ENCODE measurements at places on chromosomes 3 and 15.

- DNase-seq, result no peak
Measured at GRCh38 chr3:140250945-140251344, 316.0 kb downstream of the CLSTN2 start.

- no peak for DNase-seq
Measured at GRCh38 chr3:194133661-194134230, 2.2 kb upstream of the HES1 start.

GRCh38 chr3:142285083-142285517 lies 59.7 kb upstream of the GK5 start:
- DNase-seq, result no peak

DNA sequence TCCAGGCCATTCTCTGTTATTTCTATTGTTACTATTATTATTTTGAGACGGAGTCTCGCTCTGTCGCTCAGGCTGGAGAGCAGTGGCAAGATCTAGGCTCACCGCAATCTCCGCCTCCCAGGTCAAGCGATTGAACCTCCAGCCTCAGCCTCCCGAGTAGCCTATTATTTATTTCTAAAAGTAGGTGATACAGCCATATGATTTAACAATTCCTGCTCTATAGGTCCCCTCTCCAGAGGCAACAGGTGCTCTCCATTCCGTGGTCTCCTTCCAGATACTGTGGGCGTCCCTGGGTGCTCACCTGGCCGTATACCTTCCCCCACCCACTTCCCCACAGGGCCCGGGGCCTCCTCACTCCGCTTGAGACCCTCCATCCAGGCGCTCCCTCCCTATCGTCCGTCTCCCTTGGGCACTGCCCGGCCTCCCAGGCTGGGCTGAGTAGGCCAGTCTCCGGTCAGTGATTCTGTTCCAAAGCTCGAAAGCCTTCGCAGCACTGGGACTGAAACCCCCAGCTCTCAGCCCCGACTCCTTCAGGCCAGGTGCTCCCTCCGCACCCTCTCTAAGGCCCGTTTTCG lies 708 bp upstream of the PTPN23 start:
- DNase-seq, result no peak

DNA sequence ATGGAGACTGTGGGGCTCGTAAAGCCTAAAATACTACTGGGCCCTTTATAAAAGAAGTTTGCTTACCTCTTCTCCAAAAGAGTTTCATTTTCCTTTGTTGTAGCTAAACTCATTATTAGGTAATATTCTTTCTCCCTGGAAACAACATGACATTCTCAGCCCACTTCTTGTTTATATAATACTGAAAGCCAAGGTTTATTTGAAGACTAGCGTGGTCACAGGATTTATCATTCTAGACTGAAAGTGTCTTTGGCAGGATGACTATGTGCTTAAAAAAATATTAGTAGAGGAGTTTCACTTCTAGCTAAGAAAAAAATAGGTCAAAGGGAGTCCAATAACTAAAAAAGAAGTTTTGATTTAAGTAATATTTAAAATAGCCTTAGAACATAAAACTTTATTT lies 1085.2 kb upstream of the CADM2 start:
- no peak for DNase-seq

DNA sequence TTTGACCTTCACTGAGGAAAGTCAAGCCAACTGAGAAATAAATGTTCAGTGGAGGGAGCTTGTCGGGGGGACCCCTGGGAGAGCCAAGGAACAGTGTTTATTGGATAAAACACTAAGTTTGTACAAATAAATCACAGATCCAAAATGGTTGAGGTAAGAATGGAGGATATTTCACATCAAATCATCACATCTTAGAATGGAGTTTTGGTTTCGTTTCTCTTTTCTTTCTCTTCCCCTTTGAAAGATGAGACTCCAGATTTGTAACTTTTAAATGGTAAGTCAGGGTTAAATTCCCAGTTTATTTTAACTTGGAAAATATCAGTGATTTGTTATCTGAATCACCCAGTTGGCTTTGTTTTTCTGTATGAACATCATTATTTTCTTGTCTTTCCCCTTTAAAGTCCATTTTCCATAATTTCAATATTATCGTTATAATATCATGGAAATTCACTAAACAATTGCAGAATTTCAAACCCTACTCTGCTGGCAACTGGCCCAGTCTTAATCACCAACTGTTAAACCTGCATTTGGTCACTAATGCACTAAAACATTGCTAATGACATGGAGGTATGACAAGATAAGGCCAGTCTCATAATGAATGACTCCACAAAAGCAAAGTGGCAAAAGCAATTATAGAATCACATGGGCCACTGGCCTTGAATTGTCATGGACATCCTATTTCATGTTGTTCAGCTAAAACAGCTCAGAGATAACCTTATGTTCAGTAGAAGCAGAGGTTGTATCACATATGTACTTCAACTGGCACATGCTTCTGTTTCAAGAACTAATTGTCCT lies 295.1 kb downstream of the SHOX2 start:
- no peak for DNase-seq

DNA sequence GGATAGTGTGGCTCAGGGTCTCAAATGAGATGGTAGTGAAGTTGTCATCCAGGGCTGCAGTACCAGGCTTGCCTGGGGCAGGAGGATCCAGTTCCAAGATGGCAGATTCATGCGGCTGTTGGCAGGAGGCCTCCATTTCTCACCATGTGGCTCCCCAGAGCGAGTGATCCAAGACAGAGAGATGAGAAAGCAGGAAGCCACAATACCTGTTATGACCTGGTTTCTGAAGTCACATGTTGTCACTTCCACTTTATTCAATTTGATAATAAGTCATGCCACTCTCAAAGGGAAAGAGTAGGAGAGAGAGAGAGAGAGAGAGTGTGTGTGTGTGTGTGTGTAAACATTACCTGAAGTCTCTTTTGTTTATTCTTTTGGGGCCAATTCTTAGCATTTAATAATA lies 30.1 kb downstream of the TMOD2 start:
- no peak for DNase-seq

GRCh38 chr3:184579513-184579912 lies 17.9 kb downstream of the EPHB3 start:
- DNase-seq, result no peak

DNA sequence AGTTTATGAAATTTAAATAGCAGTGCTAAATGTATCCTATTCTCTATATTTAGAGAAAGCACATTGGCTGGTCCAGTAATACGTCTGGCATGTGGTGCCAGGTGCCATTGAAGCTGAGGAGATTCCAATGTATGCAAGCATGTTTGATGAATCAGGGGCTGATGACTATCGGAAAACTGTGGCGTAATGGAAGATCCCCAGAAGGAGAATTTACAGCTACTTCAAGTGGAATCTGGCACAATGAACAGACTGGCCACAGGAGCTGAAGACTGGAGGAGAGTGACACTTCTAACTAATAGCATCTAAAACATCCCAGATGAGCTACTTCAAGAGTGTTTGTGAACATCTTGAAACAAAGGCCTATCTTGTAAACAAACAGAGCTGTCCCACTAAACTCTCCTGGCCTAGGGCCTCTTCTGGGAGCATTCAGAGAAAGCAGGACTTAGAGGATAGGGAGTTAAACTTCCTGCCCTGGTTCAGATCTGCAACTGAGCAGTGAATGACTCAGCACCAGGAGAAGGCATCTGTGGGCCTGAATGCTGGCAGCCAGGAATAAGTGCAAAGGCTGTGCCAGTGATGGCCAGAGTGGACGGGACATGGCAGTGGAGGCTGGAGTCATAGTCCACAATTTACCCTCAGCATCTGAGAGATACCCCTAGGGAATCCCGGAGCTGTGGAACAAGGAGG lies 15.2 kb upstream of the ACTC1 start:
- DNase-seq, result no peak

- DNase-seq, result no peak
Measured at GRCh38 chr15:41411031-41411430, 5.9 kb upstream of the RTF1 start.

GRCh38 chr3:179651687-179652446 lies 973 bp upstream of the USP13 start:
- DNase-seq, result no peak

DNA sequence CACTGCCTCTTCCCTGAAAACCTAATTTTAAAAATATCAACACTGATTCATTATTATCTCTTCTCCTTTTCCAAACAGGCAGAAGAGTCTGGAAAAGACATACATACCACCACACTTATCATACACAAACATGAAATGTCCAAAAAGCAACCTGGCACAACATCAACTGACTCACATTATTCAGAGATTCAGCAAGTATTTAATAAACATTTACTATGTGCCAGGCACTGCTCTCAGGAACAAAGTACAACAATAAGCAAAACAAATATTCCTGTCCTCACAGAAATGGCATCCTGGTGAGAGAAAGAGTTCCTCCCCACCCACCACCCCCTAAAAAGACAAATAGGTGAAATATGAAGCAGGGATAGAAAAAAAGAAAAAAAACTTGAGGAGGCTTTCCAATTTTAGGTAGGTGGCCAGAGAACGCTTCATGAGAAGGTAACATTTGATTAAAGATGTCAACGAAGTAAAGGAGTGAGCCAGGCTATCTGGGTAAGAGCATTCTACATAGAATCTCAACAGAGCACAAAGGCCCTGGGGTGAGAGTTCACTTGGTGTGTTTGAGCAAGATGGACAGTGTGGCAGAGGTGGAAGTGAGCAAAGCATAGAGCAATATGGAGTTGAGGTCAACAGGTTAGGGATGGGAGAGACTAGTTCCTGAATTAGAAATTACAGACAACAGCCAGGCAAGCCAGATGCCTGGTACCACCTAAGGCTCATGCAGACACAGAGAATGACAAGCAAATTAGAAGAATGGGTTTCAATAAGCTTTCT lies 141.7 kb downstream of the OSBPL10 start:
- DNase-seq, result no peak

- DNase-seq, result no peak
Measured at GRCh38 chr3:28682121-28682520, 333.5 kb upstream of the AZI2 start.

- DNase-seq, result no peak
Measured at GRCh38 chr3:113006359-113007056, 15.7 kb downstream of the GTPBP8 start.

DNA sequence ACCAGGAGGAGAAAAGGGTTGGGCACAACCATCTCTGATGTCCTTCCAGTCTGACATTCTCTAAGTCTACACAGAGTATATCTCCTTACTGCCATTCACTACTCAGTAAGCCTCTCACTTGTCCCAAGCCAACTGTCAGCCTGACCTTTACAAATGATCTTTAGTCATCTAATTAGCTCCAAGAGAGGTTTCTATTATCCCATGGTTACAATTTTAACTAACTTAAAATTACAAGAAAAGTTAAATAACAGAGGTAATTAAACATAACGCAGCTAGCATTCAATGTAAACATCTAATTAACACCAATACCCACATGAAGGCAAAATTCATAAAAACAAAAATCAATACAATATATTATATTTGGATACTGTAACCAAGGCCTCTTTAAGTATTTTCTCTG lies 126.9 kb downstream of the LSAMP start:
- DNase-seq, result no peak

GRCh38 chr15:51315726-51316125 lies 22.7 kb downstream of the CYP19A1 start:
- no peak for DNase-seq

- no peak for DNase-seq
Measured at GRCh38 chr3:159548675-159549335, 439.8 kb upstream of the IL12A start.

All from cortex of kidney (tissue), 1 donor.